ENCODE measurements at places on chromosomes 7 and 10. TPM values are rescaled to one million over a fixed set of nuclear protein-coding genes. Genes with fewer than 3 reads are reported as not detected.

Gene ZNF365
- 0.63 TPM for total RNA-seq

Gene TWIST1
- 121 TPM for total RNA-seq

Gene TMEM273
- total RNA-seq = not detected

Gene GDF2
- not detected for total RNA-seq

Gene KLLN
- 2.2 TPM for total RNA-seq

Gene ANKRD2
- not detected for total RNA-seq

Gene ARHGEF35
- total RNA-seq = 8.6 TPM

Gene SKIDA1
- 24.3 TPM for total RNA-seq

Gene FGL2
- total RNA-seq = 1.9 TPM

Gene CRPPA
- 2.9 TPM for total RNA-seq

Gene TBX20
- total RNA-seq = 0.46 TPM

Gene HABP2
- 7.5 TPM for total RNA-seq

Gene TLX1
- 0.17 TPM for total RNA-seq

Gene SIRT1
- 30.4 TPM for total RNA-seq

Gene WNT16
- total RNA-seq = 1.1 TPM

Gene HYAL4
- total RNA-seq = 0.21 TPM

Gene OR9A2
- total RNA-seq = not detected

Gene CLDN3
- 13.6 TPM for total RNA-seq

Gene PNLIPRP1
- total RNA-seq = not detected

Gene TIMM23
- 62.0 TPM for total RNA-seq

Gene FAM237B
- total RNA-seq = not detected

Gene GPR85
- 5.0 TPM for total RNA-seq

Gene ATP6V0A4
- total RNA-seq = 0.89 TPM

Gene ARHGAP22
- 4.1 TPM for total RNA-seq

Gene ADARB2
- total RNA-seq = 5.2 TPM

Gene TAS2R4
- 1.00 TPM for total RNA-seq

Gene TYW1B
- 3.1 TPM for total RNA-seq

Gene CALHM1
- total RNA-seq = not detected

Gene NKX1-2
- total RNA-seq = 0.48 TPM

Gene CPXM2
- 51.1 TPM for total RNA-seq

Gene DLX5
- total RNA-seq = 21.0 TPM

Gene C10orf143
- 1.8 TPM for total RNA-seq

Gene ZNF438
- total RNA-seq = 4.4 TPM
